Bronchus fibroblast of lung (primary cell): ENCODE measurements at places on chromosomes 5 and 9. TPM values are rescaled to one million over a fixed set of nuclear protein-coding genes. Genes with fewer than 3 reads are reported as not detected.

Gene ADRA1B
- total RNA-seq, result 1.0 and 2.4 TPM in 2 replicates

Gene STKLD1
- not detected in 2 replicates for total RNA-seq

Gene GABBR2
- 4.0 and 5.4 TPM in 2 replicates for total RNA-seq

Gene GLRA1
- not detected in 2 replicates for total RNA-seq

Gene PAEP
- not detected in 2 replicates for total RNA-seq

Gene EPB41L4B
- 0.45 and 0.50 TPM in 2 replicates for total RNA-seq

Gene PPP2R2B
- under 0.01 and 0.17 TPM in 2 replicates for total RNA-seq

Gene PHF19
- total RNA-seq, result 86.2 and 91.1 TPM in 2 replicates

Gene FRMPD1
- not detected in 2 replicates for total RNA-seq

Gene FGF10
- total RNA-seq, result 1.0 TPM in 2 replicates

Gene NTRK2
- under 0.01 TPM in 1 of 2 replicates, not detected in the other for total RNA-seq

Gene OTP
- total RNA-seq, result not detected in 2 replicates

Gene FEM1C
- total RNA-seq, result 10.1 and 10.4 TPM in 2 replicates

Gene IRGM
- not detected in 2 replicates for total RNA-seq

Gene OR1J2
- not detected in 2 replicates for total RNA-seq

Gene ZFP2
- total RNA-seq, result 0.67 and 1.0 TPM in 2 replicates

Gene RIGI
- 3.4 and 4.4 TPM in 2 replicates for total RNA-seq

Gene BRINP1
- not detected in 2 replicates for total RNA-seq

Gene HACD4
- total RNA-seq, result 4.4 and 4.5 TPM in 2 replicates

Gene SLCO4C1
- total RNA-seq, result 0.50 and 0.59 TPM in 2 replicates

Gene VCAN
- 82.5 and 84.9 TPM in 2 replicates for total RNA-seq

Gene FAM120AOS
- total RNA-seq, result 25.3 and 29.6 TPM in 2 replicates

Gene NOXA1
- total RNA-seq, result 0.15 and 0.17 TPM in 2 replicates

Gene DMRTA1
- total RNA-seq, result 0.15 and 0.17 TPM in 2 replicates

Gene DBH
- total RNA-seq, result not detected in 2 replicates

Gene TMEM174
- total RNA-seq, result not detected in 2 replicates

Gene CMBL
- 3.4 and 5.9 TPM in 2 replicates for total RNA-seq

Gene ITGA1
- 7.9 and 12.9 TPM in 2 replicates for total RNA-seq

Gene KIF24
- 3.7 and 4.0 TPM in 2 replicates for total RNA-seq
